ENCODE measurements at places on chromosomes 5 and 9. TPM values are rescaled to one million over a fixed set of nuclear protein-coding genes. Genes with fewer than 3 reads are reported as not detected.

DNA sequence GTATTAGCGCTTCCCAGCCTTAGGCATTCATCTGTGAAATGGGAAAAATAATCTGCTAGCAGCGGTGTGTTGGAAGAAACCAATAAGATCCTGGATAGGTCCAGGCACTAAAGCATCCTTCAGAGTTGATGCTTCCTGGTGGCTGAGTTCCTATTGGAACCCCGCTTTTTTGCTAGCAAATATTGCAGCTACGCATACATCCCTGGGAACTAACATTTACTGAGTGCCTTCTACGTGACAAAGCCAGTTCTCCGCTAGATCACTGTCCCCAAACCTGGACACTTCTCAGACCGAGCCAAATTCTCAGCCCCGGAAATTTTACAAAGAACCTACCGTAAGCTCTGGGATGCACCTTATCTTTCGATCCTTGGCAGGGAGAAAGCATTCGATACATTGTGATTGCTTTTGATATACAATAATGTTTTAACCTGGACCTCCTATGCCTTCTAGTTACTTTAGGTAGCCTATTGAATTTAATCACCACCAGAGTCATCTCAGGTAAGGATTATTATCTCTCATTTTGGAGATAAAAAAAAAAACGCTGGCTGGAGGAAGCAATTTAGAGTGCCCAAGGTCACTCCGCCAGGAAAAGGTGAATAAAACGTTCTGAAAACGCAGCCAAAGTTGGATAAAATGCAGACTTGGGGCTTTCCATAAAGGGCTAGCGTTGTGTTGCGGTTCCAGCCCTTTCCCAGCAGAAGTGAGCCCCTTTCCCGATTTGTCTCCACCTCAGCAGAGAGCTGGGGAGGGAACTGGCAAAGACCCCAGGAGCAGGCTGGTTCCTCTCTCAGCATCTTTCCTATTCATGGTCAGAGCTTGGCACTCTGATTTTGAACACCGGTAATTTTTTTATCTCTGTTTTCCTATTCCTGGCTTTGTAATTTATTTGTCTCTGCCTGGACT, 2.6 kb upstream of the MSX2 start:
- DNase-seq: no peak
- no peaks in the 10 kb centered on the region for H3K36me3 ChIP-seq
- peaks cover 89% of the 10 kb centered on the region for H3K27me3 ChIP-seq
- H3K4me3 ChIP-seq: no peak overlapping the region
- H3K4me1 ChIP-seq: peaks cover 10% of the 10 kb centered on the region
- H3K27ac ChIP-seq: no peak overlapping the region

GRCh38 chr5:169083394-169084018, 217.4 kb downstream of the SLIT3 start:
- H3K27ac ChIP-seq: no peak overlapping the region
- no peaks in the 10 kb centered on the region for H3K27me3 ChIP-seq
- no peaks in the 10 kb centered on the region for H3K36me3 ChIP-seq

DNA sequence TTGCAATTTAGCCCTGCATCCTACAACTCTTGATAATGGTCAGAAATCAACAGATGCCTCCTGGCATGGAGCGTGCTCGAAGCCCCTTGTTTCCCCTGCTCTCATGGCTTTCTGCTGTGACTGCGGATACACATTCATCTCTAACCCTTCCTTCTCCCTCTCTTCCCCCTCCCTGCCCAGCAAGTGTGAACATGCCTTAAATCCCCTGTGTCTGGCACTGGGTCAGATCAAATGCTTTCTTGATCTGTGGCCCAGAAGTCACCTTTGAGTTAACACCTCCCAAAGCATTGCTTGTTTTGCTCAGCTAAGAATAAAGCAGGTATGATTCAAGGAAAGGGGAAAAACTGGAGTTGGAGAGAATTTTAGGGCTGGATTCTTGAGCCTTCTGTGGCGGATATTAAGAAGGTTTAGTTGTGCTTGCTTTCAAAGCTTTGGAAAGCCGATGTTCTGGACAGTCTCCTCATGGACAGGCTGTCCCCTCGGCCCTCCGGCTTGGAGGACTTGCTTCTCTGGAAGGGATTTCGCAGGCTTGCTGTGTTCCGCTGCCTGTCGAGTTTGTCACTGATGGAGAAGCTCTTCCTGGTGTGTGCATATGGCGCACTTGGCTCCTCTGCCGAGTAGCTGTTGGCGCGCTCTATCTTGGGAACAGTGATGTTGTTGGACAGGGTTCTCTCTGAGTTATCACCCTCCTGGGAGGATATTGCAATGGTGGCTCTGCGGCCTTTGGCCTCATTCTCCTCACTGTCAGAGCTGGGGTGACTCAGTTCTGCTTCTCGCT, 121.3 kb upstream of the KLF9 start:
- H3K4me1 ChIP-seq: no peaks in the 10 kb centered on the region
- no peak overlapping the region for H3K27ac ChIP-seq
- DNase-seq: no peak

- H3K36me3 ChIP-seq: no peaks in the 10 kb centered on the region
- H3K4me1 ChIP-seq: no peaks in the 10 kb centered on the region
- peak within 1 kb of the TSS; percentile 62 for H3K4me3 ChIP-seq
- H3K27me3 ChIP-seq: peaks cover 2% of the 10 kb centered on the region
- DNase-seq: peak; percentile 73
- H3K27ac ChIP-seq: peak within 1 kb of the TSS; percentile 68
These were observed at the start of gene BNC2 for GRCh38 chr9:16870596-16871335. Gene BNC2, minus strand, starts transcription at chr9:16870670. Its CDS starts 22 bp downstream, at chr9:16870648.

DNA sequence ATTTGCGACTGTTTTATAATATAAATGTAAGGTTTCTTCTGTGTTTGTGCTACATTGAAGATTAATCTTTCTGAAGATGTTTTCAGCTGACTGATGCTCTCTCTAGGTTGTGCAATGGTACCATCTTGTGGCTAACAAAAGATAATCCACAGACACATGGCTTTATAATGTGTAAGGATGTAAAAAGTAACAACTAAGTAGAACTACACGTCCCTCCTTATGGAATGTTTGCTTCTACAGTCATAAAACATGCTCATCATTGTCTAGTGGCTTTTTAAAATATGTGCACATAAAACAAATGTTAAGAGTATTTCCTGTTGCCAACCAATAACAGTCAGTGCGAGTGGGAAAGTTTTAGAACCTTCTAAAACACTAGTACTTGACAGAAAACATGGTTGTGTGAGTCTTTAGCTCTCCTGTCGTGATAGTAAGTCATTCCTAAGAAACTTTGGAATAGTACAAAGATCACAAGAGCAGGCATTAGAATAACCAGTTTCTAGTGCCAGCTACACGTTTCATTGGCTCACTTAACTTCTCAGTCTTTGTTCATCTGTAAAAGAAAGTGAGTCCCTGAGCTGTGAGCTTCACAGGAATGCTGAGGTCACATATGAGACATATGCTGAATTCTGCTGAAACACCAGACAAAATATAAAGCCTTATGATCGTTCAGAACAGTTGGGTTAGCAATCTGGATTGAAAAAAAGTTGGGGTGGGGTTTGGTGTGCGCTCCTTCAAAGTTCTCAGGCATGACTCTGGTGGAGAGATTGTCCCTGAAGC, 75.7 kb upstream of the GLIS3 start:
- no peak overlapping the region for H3K27ac ChIP-seq
- H3K4me3 ChIP-seq: no peak overlapping the region
- peak; percentile 22 for DNase-seq

DNA sequence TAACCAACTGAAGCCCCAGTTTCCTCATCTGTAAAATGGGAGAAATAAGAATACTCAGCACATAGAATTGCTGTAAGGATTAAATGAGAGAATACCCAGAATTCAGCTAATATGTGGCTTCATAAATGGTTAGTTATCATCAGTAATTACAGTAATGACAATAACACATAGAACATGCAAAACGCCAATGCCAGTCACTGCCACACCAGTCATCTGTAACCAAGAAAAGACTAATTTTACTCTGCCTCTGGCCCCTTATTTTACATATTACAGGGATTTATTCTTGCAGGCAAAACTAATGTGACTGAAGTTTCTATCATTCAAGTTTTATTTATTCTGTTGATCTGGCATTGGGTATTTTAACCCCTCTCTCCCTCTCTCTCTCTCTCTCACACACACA, 46.5 kb downstream of the EBF1 start:
- peaks cover 61% of the 10 kb centered on the region for H3K27me3 ChIP-seq
- no peak for DNase-seq
- no peaks in the 10 kb centered on the region for H3K4me1 ChIP-seq

GRCh38 chr5:152676196-152676595, 271.1 kb upstream of the NMUR2 start:
- H3K4me1 ChIP-seq: no peaks in the 10 kb centered on the region
- no peak for DNase-seq
- H3K36me3 ChIP-seq: no peaks in the 10 kb centered on the region
- no peaks in the 10 kb centered on the region for H3K27me3 ChIP-seq

GRCh38 chr9:73151653-73152542, at the start of gene ANXA1:
Gene ANXA1, plus strand, starts transcription at chr9:73151865. Its CDS starts 6,671 bp downstream, at chr9:73158536.
- no peaks in the 10 kb centered on the region for H3K4me1 ChIP-seq
- DNase-seq: no peak
- H3K36me3 ChIP-seq: no peaks in the 10 kb centered on the region
- no peaks in the 10 kb centered on the region for H3K27me3 ChIP-seq
- no peak within 1 kb of the TSS for H3K4me3 ChIP-seq

DNA sequence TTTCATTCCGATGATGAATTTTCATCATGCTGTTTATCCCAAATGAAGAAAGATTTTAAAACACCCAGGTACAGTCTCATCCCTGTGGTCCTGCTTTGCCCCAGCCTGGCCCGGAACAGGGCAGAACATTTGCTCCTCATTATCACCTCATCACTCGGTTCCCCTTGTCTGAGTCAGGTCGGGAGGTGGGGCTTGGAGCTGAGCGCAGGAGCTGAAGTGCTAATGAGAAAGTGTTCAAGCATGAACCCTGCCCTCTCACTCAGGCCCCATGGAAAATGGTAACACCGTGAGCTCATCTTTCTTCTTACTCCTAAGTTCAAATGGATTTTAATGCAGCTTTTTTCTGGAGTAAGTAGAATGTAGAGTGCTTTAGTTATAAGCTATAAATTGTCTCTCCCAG, 466.2 kb downstream of the KDM4C start:
- peak; percentile 31 for DNase-seq
- no peak overlapping the region for H3K4me3 ChIP-seq
- no peaks in the 10 kb centered on the region for H3K4me1 ChIP-seq
- H3K27ac ChIP-seq: no peak overlapping the region

- no peaks in the 10 kb centered on the region for H3K36me3 ChIP-seq
- no peak overlapping the region for H3K4me3 ChIP-seq
- H3K27ac ChIP-seq: no peak overlapping the region
- no peaks in the 10 kb centered on the region for H3K4me1 ChIP-seq
These were observed 249.0 kb downstream of the GLIS3 start for GRCh38 chr9:4050916-4051315.

DNA sequence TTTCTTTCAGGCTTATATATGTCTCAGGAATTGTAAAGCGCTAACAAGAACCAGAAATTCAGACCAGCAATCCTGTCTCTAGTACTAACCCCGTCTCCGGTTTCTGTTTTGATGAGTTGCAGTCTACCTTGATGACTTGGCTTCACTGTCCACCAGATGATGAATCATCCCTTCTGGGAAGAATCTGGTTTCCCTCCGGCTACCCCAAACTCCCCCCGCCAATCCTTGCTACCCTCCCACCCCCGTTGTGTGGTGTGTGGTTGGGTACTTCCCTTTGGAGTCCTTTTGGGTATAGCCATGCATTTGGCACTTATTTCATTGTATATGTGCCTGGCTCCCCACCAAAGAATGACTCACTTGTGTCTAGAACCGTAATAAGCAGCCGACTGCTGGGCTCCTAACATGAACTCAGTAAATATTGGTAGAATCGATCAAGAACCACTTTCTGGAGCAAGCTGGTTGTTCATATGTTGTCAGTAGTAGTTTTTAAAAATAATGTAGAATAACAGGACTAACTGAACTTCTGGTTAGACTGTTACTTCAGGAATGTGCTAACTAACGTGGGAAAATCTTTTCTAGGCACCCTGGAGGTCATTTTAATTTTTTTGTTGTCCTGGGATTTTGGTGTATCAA, 8.3 kb upstream of the TGFBI start:
- peaks cover 12% of the 10 kb centered on the region for H3K4me1 ChIP-seq
- H3K36me3 ChIP-seq: no peaks in the 10 kb centered on the region
- H3K27me3 ChIP-seq: peaks cover 8% of the 10 kb centered on the region
- no peak for DNase-seq
- no peak overlapping the region for H3K4me3 ChIP-seq

GRCh38 chr9:95901506-95901905, 26.0 kb downstream of the ERCC6L2 start:
- no peaks in the 10 kb centered on the region for H3K27me3 ChIP-seq
- H3K36me3 ChIP-seq: no peaks in the 10 kb centered on the region
- no peak for DNase-seq
- no peak overlapping the region for H3K4me3 ChIP-seq

GRCh38 chr5:127910307-127910956, 173.1 kb upstream of the SLC12A2 start:
- no peaks in the 10 kb centered on the region for H3K36me3 ChIP-seq
- H3K4me3 ChIP-seq: no peak overlapping the region
- H3K27me3 ChIP-seq: no peaks in the 10 kb centered on the region
- peaks cover 3% of the 10 kb centered on the region for H3K4me1 ChIP-seq
- H3K27ac ChIP-seq: no peak overlapping the region

DNA sequence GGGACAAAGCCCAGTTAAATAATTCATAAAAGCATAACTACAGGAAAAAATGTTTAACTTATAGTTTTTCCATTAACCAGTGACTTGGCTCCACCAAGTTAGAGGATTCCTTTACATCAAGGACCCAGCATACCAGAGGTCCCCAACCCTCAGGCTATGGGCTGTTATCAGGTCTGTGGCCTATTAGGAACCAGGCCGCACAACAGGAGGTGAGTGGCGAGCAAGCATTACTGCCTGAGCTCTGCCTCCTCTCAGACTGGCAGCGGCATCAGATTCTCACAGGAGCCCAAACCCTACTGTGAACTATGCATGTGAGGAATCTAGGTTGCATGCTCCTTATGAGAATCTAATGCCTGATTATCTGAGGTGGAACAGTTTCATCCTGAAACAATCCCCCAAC, 303.1 kb downstream of the ELAVL2 start:
- no peaks in the 10 kb centered on the region for H3K4me1 ChIP-seq

- H3K36me3 ChIP-seq: no peaks in the 10 kb centered on the region
- H3K4me3 ChIP-seq: no peak overlapping the region
- no peak overlapping the region for H3K27ac ChIP-seq
- no peaks in the 10 kb centered on the region for H3K4me1 ChIP-seq
- no peaks in the 10 kb centered on the region for H3K27me3 ChIP-seq
These were observed 27.7 kb downstream of the MLLT3 start for GRCh38 chr9:20594608-20595007.

GRCh38 chr9:136198605-136199083, 6.3 kb downstream of the LHX3 start:
- H3K27me3 ChIP-seq: peaks cover 91% of the 10 kb centered on the region
- H3K27ac ChIP-seq: no peak overlapping the region
- no peak overlapping the region for H3K4me3 ChIP-seq
- no peaks in the 10 kb centered on the region for H3K4me1 ChIP-seq
- peak; percentile 8 for DNase-seq
- H3K36me3 ChIP-seq: no peaks in the 10 kb centered on the region

Gene SOHLH1
- polyA plus RNA-seq: not detected

Gene PCDHGC5
- polyA plus RNA-seq: 0.39 TPM

Gene PCDHB16
- polyA plus RNA-seq: 1.1 TPM

Gene LURAP1L
- polyA plus RNA-seq: 14.3 TPM

Gene IL3
- polyA plus RNA-seq: not detected
